ENCODE measurements at places on chromosomes 12 and 14. TPM values are rescaled to one million over a fixed set of nuclear protein-coding genes. Genes with fewer than 3 reads are reported as not detected.

GRCh38 chr14:31194095-31194494, 13.5 kb downstream of the HECTD1 start:
- DNase-seq = no peak

DNA sequence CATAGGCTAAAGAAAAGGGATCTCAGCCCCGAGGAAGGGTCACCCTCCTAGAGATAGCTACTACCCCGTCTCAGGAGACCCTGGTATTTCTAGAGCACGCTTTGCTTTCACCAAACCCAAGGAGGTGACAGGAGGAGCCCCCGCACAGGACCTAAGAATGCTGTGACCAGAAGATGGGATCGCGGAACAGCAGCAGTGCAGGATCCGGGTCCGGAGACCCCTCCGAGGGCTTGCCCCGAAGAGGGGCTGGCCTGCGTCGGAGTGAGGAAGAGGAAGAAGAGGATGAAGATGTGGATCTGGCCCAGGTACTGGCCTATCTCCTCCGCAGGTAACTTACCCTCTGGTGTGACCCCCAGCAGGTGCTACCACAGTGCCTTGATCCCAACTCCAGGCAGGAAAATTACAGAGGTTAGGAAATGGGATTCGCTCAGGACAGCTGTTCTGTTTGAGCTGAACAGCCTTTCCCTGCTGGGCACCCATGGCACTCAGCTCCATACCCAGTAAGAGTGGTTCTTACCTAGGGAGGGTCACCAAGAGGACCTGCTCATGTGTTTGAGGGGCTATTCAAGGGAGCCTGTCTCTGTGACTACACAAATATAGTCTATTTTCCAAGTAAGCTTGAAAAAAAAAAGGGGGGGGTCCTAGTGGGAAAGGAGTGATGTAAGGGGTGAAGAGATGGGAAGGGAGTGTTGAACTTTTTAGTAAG, 826 bp upstream of the NRL start:
- DNase-seq = no peak

CLEC1A gene
- 0.41 TPM for total RNA-seq

GRCh38 chr14:58866391-58866790, 228.6 kb downstream of the DACT1 start:
- DNase-seq = no peak

DNA sequence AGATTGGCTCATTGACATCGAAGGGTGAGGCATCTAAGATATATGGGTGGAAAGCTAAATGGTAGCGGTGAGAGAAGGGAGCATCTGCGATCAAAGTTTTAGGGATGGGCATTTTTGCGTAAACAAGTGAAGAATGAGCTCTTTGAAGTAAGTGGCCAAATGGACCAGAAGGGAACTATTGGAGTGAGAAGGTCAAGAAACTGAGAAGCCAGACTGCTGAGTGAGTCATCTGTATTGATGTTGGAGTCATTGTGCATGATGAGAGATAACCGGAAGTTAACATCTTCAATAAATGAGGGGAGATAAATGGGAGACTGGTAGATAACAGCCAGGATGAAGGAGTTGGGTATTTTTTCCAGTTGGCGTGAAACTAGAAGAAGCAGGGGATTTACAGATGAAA, 271.9 kb upstream of the PDE3A start:
- DNase-seq = no peak

DNA sequence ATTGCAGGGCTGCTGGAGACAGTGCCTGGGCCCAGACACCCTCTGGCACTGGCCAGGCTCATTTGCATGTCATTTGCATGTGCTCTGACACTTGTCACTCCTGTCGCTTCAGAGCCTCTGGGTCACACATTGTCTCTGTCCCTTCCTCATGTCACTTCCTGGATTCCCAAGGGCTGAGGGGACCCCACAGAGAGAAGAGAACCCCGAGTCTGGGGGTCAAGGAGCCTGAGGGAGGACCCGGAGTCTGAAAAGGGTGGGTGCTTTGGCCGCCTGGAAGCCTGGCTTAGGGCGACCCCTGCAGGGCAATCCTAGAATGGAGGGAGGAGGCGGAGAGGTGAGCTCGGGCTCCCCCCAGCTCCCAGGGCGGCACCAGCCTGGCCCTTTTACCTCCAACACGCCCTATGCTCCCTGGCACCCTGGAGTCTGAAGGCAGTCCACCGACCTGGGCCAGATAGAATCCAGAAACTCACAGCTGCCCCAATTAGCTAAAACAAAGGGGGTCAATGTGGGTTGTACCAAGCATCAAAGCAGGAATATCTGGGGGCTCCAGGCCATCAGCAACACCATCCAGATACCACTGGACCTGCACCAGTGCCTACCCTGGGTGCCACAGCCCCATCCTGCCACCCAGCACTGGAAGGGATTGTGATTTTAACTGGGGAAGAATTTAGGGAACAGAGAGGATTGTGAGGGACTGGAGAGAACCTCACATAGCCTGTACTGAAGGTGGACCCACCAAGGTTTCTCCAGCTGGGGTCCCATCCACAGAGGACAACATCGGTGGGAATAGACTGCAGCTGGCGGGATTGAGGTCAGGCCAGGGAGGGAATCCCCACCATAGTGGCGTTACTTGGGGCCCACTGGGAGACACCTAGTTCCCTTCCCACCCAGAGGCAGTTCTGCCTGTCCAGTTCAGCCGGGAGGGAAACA, 21.8 kb upstream of the KRT78 start:
- peak; percentile 70 for DNase-seq

DNA sequence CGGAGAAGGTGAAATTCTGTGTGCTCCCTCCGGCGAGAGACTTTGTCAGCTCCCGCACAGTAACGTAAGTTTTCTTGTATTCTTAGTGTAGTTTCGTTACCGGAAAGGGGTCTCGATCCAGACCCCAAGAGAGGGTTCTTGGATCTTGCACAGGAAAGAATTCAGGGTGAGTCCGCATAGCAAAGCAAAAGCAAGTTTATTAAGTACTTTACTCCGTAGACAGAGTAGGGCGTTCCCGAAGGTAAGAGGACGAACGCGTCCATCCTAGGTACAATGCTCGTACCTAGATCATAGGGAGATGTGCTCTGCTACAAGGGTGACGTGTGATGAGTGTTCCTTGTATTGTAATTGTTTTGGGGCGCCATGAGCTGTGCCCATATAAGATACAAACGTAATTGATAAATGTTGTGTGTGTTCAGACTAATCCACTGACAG, 293 bp downstream of the IFI27L1 start:
- no peak for DNase-seq

DNA sequence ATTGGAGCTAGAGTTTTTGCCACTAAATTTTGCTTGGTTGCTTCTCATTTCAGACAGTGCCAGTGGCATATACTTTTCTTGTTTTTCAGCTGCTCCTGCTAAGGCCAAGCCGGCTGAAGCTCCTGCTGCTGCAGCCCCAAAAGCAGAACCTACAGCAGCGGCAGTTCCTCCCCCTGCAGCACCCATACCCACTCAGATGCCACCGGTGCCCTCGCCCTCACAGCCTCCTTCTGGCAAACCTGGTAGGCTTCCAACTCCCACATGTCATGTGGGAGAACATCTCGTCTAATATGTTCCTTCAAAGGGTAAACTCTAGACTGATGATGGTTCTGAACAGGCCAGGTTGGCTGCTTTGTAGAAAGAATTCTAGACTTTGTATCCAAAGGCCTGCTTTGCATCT, 11.0 kb downstream of the DLST start:
- no peak for DNase-seq

PRR4 gene
- total RNA-seq = 1.2 TPM

- DNase-seq = no peak
Measured at GRCh38 chr12:6056406-6057240, 67.8 kb downstream of the VWF start.

All from frontal cortex (tissue), 4 donors.